ENCODE measurements at places on chromosomes 1 and 21. TPM values are rescaled to one million over a fixed set of nuclear protein-coding genes. Genes with fewer than 3 reads are reported as not detected.

The CDC20 gene
- total RNA-seq: 190 TPM

The DENND2D gene
- total RNA-seq: 0.41 TPM

The HAO2 gene
- not detected for total RNA-seq

The OR2T10 gene
- total RNA-seq: not detected

The SH2D5 gene
- total RNA-seq: 17.9 TPM

The AMPD1 gene
- total RNA-seq: not detected

DNA sequence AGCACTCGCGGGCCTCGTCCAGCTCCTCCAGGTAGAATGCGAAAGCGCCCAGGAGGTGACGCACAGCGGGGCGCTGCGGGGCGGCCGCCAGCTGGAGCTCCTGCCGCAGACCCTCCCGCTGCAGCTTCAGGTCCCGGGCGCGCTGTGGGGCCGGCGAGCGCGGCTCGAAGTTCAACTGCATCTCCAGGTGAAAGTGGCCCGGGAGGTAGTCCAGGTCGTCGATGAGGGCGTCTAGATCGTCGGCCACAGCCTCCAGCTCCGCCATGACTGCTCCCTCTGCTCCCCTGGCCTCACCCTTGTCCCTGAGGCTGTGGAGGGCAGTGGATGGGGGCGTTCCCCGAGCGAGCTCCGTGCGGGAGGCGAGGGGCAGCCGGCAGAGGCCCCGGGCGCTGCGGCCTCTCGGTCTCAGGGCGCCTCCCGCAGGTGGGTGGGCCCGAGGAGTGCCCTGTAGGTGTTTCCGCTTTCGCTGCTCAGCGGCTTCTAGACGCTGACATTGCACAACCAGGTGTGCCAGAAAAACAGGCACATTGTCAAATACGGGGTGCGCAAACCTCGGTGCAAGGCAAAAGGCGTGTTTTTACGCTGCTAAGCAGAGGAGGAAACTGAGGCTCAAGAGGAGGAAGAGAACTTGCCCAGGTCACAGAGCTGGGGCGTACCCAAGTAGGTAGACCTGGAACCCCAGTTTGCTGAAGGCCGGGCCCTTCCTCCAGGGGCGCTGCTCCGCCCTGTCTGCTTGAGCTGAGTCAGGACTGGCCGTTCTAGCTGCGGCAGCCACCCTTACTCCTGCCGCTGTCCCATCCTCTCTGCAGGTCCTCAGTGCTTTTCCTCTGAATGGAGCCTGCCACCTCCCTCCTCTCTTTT is at the start of gene TTC22:
Gene TTC22, minus strand, starts transcription at position 425 of the 861 bp plus-strand sequence. Its CDS starts 160 bp downstream, at position 265.
- no peak for DNase-seq

DNA sequence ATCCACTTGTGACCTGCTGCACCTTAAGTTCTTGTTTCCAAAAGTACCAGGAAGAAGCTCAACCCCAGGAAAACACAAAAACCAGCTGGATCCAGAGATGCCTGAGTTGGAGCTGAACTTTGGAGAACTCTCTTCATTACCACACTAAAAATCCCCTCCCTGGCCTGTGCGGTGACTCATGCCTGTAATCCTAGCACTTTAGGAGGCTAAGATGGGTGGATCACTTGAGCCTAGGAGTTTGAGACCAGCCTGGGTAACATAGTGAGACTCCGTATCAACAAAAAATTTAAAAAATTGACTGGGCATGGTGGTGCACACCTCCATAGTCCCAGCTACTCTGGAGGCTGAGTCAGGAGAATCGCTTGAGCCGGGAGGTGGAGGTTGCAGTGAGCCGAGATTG is 6.2 kb downstream of the MAP1LC3C start:
- peak; percentile 76 for DNase-seq

DNA sequence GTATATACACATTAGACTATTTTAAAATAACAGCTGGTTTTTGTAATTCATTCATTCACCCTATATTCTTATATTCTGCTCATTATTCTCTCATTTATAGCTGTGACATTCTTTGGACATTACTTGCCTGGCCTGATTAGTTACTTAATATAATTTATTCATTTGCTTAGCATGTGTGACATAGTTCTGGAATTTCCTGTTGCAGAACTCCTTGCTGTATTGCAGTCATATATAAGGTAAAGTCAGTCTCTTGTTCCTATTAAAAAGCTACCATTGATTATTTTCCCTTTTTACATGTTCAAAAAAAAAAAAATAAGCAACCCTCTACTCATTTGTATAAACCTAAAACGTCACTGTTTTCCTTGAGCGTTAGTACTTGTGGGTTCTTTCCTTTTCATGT is 23.9 kb downstream of the GNAT2 start:
- no peak for DNase-seq

GRCh38 chr1:30317921-30318320 is 405.5 kb downstream of the MATN1 start:
- DNase-seq: no peak

GRCh38 chr1:26359981-26360806 is 6.3 kb upstream of the CRYBG2 start:
- no peak for DNase-seq

All from A172 (cell line).